ENCODE measurements at places on chromosomes 2 and 18.

DNA sequence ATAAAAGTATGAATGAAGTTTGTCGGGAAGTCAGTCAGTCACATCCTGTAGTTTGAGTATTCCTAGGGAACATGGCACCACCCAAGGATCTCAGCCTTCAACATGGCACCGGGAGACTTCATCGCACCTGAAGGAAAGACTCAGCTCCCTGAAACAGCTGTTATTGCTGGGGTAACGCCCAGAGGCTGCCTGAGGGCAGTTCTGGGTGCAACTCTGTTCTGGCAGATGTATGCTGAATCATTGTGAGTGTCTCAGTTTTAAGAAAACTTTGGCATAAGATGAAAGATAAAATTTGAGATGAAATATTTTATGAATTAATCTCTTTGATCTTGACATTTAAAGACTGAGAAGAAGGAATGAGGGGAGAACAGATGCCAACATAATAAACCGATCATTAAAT lies 49.9 kb upstream of the SERPINB2 start:
- no peak for DNase-seq

- no peak for DNase-seq
Measured at GRCh38 chr2:152565884-152566727, 151.2 kb downstream of the PRPF40A start.

DNA sequence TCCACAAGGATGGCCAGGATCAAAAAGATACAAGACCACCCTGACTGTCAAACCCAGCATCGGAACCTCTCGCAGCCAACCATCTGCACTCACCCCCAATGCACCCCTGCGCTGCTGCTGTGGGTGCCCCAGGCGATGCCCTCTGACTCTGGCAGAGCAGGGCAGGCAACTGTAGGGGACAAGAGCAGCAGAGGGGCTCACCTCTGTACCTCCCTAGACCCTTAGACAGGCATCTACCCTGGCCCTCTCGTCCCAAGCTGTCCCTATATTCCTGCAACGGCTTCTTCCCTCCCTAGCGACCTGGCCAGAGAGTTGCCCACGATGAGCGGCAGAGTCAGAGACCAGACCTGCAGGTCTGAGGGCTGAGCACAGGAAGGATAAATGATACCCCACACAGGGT lies 128.2 kb downstream of the HDAC4 start:
- no peak for DNase-seq

GRCh38 chr2:179226203-179226960 lies 38.2 kb downstream of the SESTD1 start:
- no peak for DNase-seq

- DNase-seq = no peak
Measured at GRCh38 chr18:3623769-3624545, 174.0 kb downstream of the TGIF1 start.

GRCh38 chr2:103346780-103347179 lies 584.9 kb downstream of the TMEM182 start:
- DNase-seq = no peak

DNA sequence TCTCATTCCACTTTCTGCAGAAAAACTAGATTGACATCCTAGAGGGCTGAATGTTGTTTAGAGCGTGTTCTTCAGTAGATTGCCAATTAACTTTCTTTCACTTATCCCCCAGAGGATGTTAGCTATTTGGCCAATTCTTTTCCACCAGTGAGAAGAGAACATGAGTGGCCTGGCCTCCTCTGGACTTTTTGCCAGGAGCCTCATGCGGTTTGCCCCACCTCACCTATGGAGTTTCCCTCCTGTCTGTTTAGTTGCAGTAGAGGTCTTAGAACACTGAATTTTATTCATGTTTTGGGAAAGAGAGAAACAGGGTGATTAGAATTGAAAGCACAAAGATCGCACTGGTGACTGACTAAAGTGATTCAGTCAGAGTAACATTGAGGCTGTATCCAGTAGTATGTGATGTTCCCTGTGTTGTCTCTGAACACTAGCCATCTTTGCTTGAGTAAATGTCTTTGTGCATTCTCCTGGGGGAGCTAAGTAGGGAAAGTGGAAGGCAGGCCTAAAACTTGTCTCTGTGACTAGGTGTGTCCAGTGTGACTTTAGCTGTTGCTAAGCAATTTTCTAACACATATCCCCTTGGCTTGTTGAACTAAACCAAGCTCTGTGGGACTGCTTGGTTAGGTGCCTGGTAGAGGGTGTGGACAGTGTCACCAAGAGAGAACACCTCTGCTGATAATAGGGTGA lies 34.0 kb downstream of the UGP2 start:
- DNase-seq = no peak

DNA sequence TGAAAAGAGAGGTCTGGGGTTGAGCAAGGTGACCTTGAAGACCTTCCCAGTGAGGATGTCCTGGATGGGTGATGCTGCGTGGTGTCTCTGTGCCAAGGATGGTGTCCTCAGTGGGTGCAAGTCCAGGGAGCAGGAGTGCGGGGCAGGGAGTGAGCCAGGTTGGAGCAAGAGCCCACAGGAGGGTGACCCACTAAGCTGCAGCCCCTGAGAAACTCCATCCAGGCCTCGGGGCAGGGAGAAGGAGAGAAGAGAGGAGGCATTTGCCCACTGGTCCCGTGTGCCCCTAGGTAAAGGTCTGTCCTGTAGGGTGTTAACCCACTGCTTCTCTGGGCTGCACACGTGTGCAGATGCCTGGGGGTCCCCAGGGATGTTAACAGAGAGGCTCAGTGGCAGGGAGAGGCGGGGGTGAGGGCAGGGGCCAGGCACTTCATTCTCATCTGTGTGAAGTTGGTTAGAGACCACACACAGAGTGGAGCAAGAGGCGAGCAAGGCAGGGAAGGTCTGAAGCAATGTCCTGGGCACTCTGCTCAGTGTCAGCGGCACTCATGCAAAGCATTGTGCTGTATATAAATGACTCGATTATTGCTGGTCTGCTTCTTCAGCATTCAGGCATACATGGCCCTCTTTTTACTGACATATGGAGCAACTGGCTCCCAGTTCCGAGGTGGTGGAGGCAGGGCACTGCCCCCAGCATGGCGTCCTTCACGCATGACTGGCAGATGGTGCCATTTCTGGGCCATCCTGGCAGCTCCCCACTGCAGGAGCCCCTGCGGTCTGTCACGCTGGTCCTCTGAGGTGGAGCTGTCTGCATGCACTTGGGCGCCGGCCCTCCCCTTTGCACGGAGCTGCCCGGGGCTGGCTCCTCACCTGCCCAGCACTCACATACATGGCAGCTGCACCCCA lies 117.2 kb upstream of the HS6ST1 start:
- no peak for DNase-seq

GRCh38 chr18:8623549-8624106 lies 14.4 kb downstream of the RAB12 start:
- DNase-seq = no peak

DNA sequence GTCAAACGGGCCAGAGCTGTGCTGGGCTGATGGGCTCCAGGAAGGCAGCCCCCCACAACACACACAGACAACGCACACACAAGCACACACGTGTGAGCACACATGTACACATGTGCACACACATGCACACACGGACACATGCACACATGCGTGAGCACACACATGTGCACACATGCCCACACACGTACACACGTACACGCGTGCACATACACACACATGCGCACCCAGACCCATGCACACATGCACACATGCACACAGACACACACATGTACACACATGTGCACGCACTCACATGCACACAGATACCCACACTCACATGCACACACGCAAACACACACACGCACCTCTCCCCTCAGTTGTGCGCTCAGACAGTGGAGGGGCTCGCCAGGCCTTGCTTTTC lies 31.2 kb upstream of the HPCAL1 start:
- DNase-seq = no peak

DNA sequence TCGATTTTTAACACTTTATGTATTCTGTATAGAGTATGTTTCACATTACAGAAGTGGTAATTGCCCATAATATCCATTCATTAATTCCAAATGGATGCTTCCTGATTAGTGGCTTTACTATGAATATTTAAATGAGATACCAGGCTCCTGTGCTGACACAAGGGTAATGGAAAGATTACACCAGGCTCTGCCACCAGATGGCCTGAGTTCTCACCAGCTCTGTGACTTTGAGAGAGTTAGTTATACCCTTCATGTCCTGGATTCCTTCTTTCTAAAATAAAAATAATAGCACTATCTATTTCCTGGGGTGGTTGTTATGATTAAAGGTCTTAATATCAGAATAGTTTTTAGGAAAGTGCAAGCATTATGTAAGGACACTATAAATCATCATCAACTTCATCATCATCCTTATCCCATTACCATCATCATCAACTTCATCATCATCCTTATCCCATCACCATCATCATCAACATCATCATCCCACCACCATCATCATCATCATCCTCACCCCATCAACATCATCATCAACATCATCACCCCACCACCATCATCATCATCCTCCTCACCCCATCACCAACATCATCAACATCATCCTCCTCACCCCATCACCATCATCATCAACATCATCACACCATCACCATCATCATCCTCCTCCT lies 151.8 kb downstream of the DNER start:
- DNase-seq = no peak

- no peak for DNase-seq
Measured at GRCh38 chr2:25446122-25446521, 104.4 kb upstream of the DNMT3A start.

DNA sequence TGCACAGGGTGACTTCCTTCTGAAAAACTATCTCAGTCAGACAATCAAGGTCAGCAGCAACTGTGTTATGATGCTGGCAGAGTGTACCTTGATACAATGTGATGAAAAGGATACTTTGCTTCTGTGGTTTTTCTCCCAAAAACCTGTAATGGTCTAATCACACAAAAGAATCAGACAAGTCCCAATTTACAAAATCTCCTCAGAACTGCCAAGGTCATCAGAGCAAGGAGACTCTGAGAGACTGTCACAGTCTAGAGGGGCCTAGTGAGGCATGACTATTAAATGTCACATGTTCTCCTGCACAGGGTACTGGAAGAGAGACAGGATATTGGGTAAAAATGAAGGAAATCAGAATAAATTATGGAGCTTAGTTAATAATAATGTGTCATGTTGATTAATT lies 185.4 kb downstream of the ST6GAL2 start:
- no peak for DNase-seq

DNA sequence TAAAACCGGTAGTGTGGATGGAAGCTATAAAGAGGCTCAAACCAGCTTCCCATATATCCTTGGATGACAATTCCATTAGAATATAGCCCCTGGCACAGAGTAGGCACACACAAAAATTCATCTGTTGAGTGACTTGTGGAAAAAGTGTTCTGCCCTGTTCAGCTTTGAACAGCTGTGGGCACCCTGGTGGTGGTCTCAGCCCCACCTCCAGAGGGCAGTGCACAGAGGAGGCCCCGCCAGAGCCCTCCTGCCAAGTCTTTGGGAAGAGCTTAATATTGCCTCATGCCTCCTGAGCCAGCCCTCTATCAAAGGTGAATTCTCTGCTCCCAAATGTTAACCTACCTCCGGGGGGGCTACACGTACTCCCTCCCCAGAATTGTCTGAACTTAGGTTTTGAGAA lies 30.4 kb downstream of the EPAS1 start:
- no peak for DNase-seq

- no peak for DNase-seq
Measured at GRCh38 chr18:74951165-74951760, 257.7 kb downstream of the PTGR3 start.

DNA sequence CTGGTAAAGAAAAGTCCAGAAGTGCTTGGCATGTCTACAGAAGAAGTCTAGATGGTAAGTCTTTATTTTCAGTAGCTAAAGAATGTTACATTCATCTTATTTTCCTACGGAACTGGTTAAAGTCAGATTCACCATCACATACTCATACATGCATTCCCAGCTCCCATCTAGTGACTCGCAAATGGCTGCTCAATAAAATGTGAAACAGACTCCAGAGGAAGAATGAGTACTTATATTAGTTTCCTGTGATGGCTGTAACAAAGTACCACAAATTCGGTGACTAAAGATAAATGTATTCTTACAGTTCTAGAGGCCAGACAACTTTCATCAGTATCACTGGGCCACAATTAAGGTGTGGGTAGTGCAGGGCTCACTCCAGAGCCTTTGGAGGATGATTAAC lies 797.2 kb downstream of the SATB2 start:
- DNase-seq = no peak

DNA sequence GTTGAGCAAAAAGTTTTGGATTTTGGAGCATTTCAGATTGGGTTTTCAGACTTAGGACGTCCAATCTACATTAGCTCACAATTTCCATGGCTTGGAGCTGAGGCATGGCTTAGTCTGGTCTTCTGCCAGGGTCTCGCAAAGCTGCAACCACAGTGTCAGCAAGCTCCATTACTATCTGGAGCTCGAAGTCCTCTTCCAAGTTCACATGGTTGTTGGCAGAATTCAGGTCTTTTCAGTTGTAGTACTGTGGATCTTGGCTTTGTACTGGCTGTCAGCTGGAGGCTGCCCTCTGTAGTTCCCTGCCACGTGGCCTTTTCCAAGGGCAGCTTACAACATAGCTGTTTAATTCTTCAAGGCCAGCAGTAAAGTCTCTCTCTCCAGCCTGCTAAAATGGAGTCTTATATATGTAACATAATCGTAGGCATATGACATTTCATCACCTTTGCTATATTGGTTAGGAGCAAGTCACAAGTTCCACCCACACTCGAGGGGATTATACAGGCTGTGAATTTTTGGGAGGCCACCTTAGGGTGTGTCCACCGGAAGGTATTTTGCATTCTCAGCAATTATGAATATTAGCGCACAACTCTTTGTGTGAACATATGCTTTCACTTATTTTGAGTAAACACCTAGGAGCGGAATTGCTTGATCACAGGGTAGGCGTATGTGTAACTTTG lies 41.5 kb upstream of the EPC2 start:
- no peak for DNase-seq

- DNase-seq = no peak
Measured at GRCh38 chr2:170143045-170143717, 34.8 kb upstream of the MYO3B start.

GRCh38 chr2:145012214-145012670 lies 492.3 kb upstream of the ZEB2 start:
- DNase-seq = no peak

DNA sequence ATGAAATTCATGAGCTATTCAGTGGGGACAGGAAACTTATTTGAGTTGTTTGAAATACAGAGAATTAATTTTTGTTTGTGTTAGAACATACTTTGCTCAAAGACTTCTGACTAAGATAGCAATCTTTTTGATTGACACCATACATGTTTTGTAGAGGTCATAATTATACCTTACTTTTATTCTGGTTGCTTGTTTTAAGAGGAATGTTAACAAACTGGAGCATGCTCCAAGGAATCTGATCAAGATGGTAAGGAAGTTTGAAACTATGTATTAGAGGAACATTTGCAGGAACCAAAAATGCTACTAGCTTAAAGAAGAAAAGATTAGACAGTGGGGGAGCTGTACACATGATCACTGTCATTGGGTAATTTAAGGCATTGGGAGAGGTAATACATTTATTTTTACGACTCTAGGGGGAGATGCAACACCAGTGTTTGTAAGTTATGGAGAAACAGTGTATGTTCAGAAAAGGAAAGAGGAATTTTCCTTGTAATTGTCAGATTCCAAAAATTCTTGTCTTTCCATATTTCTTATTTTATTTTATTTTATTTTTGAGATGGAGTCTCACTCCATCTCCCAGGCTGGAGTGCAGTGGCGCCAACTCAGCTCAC lies 8.0 kb downstream of the AGFG1 start:
- DNase-seq = no peak

- DNase-seq = no peak
Measured at GRCh38 chr2:127140538-127140937, 33.6 kb upstream of the BIN1 start.

Data from NK-92 treated with Interleukin-12 subunit alpha and Interleukin-12 subunit beta, amount 100 ng/mL, for 24 hours (cell line).